GM12891 (cell line): ENCODE measurements at places on chromosomes 1 and 21.
A peak's percentile ranks its signal among the peaks of the same experiment; 100 is the strongest.

DNA sequence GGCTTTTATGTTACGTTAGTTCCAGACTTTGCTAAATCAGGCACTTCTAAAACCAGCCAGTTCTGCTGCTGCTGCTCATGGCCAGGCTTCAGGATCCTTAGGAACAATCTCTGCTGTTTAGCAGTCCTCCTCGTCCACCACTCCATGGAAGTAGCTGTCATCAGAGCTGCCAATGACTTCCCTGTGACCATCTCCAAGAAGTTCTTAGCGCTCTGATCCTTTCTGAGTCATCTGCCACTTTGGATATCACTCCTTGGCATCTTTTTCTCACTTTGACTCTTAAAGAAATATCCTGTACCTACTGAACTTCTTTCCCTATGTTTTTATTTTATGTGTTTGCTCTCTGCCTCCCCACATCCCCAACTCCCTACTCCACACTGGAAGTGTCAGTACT, 14.7 kb upstream of the IRF2BP2 start:
- DNase-seq, result no peak

- DNase-seq, result no peak
Observed at GRCh38 chr1:216630532-216630931, 92.7 kb downstream of the ESRRG start.

- no peak for DNase-seq
Observed at GRCh38 chr1:55051169-55051568, 11.8 kb downstream of the PCSK9 start.

DNA sequence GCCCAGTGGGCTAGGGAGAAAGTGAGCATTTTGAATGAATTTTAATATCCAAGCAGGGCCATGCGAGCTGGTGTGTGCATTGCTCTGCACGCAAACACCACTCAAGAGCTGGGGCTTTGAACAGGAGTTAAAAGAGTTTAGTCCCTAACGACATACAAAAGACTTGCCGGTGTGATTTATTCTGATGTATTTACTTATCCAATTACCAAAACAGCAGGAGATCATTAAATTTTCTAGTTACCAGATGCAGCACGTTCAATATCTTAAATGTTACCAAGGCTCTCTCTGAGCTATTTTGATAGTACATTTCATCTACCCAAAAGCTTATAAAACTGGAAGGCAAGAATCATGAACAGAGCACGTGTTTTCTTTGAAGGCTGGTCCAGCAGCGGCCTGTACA, 30.0 kb upstream of the DMRTA2 start:
- DNase-seq, result no peak

DNA sequence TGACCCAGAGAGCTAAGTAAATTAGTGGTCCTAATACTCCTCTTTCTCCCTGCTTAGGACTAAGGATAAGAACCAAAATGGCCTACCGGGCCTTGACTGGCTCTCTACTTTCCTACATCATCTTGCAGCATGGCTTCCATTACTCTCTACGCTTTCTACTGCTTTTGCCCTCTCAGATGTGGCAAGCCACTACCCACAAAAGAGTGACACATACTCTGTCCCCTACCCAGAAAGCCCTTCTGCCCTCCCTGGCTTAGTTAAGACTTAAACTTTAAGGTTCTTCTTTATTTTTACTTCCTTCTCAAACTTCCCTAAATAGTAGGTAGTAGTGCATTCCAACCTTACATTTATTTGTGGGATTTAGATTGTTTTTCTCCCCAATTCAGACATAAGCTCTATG, 228.1 kb downstream of the TPR start:
- no peak for DNase-seq

DNA sequence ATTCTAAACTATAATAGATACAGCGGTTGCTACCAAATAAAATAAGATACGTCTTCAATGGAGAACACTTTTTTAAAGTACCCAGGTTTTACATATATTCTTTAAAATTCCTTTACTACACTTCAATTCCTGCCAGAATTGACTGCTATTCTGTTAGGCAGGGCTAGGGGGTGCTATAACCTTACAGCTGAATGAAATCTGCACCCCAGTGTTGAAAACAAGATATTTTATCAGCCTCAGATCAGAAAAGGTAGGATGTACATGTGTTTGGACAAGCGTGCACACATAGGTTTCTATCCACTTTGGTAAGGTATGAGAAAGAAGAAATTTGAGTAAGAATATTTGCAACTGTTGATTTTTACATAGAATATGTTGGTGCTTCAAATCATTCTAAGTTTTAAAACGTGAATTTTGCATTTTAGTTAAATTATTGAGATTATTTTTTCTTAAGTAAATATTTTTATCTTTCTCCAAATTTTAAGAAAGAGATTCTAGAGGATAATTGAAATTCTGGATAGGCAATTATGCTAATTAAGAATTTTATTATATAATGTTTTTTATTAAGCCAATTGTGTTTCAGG, 490.8 kb upstream of the ADGRL4 start:
- peak; percentile 14 for DNase-seq

- DNase-seq, result no peak
Observed at GRCh38 chr1:228987286-228987685, 252.0 kb downstream of the RHOU start.

DNA sequence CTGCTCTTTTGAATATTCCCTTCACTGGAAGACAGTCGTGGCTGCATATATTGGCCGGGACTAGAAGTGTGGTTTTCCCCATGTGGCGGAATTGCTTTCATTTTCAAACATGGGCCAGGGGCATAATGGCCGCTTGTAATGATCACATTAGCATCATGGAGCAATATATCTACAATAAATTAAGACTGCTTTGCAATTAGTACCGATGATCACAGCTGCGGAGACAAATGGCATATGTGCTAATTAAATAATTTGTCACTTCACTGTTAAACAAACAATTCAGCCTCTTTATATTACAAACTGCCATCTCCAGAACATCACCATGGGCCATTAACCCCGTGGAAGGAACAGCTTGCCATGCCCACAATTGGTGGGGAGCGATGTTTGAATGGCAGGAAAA, 68.2 kb upstream of the OLIG2 start:
- no peak for DNase-seq

- DNase-seq, result no peak
Observed at GRCh38 chr1:19062258-19063029, 106.0 kb upstream of the IFFO2 start.

- no peak for DNase-seq
Observed at GRCh38 chr1:54453022-54453421, 46.8 kb upstream of the SSBP3 start.

DNA sequence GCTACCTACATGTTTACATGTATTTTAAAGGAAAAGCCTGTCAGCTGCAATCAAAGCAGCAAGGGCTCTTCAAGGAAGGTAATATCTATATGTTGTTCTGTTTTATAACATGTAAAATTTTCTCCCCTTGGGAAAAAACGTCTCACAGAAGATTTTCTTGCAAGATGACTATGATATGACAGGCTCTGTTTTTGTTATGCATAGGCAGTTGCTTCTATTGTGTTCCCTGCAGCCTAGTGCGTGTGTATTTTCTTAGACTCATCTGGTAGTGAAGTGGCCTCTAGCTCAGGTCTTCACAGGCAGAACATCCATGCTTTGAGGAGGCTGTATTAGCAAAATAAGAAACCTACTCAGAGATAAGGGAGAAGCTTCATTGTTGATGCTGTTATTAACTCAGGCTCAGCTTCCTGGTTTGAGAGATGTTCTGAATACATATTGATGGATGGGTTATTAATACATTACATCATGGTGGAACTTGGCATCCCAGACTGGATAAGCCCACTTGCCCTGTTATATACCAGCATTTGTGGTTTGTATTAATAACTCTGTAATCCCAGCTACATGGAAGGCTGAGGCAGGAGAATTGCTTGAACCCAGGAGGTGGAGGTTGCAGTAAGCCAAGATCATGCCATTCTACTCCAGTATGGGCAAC, 35.8 kb downstream of the LAMC1 start:
- no peak for DNase-seq

DNA sequence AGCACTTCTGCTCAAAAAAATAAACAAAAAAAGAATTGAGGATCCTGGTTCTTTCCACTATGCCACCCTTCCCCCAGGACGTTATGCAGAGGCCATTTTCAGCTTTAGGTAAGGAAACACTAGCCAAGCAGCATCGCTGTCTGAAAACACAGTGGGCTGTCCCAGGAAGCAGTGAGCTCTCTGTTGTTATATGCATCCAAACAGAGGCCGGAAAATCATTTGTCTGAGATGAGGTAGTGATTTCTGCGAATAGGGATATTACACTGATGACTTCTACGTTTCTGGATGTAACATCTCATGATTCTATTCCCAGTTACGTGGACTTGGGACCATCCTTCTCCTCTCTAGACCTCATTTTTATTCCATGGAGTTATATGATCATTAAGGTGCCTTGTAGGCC, 137.2 kb downstream of the OMA1 start:
- no peak for DNase-seq

GRCh38 chr1:71498542-71498941, 417.7 kb upstream of the ZRANB2 start:
- DNase-seq, result no peak

- no peak for DNase-seq
Observed at GRCh38 chr1:172581273-172581672, 48.3 kb downstream of the SUCO start.

DNA sequence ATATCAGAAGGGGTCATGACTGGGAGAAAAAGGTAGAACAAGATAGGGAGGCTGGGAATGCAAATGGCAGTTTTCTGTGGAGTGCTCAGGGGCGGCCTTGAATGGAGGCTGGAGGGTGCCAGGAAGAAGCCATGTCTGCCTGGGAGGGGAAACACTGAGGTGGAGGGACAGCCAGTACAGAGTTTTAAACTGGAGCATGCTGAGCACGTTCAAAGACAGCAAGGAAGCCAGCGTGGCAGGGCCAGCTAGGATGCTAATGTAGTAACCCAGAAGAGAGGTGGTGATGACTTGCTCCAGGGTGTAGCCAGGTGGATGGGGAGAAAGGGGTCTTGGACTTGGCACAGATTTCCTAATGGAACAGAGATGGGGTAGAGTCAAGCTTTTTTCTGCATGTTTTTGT, 445.8 kb upstream of the VAMP3 start:
- DNase-seq, result no peak

DNA sequence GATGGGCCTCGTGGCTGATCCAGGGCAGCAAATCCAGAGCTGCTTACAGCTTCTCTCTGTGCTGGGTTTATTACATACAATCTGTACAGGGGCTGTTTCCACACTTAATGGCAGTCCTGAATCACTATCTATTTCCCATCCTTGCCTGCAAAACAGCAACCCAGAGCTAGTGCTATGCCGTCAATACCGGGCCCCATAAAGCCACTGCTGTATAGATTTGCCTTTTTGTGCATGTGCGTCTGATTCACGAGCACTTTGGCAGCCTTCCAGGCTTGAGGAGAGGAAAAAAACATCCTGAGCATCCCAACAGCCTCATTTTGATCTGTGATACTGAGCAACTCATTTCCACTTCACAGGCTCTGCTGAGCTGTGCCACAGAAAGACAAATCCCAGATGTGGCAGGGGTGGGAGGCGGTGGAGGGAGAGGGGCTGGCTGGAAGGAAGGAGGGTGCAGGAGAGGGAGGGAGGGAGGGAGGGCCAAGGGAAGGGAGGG, 65.2 kb upstream of the TARBP1 start:
- no peak for DNase-seq

GRCh38 chr21:34187935-34188334, 114.6 kb downstream of the MRPS6 start:
- DNase-seq, result no peak

GRCh38 chr1:51516649-51517158, 2.4 kb downstream of the EPS15 start:
- DNase-seq, result no peak

GRCh38 chr1:67947114-67947513, 103.3 kb downstream of the DIRAS3 start:
- no peak for DNase-seq

- peak; percentile 77 for DNase-seq
Observed at GRCh38 chr1:27332536-27333281, 9.1 kb upstream of the SYTL1 start.

GRCh38 chr1:69572921-69573320, 5.2 kb downstream of the LRRC7 start:
- no peak for DNase-seq

DNA sequence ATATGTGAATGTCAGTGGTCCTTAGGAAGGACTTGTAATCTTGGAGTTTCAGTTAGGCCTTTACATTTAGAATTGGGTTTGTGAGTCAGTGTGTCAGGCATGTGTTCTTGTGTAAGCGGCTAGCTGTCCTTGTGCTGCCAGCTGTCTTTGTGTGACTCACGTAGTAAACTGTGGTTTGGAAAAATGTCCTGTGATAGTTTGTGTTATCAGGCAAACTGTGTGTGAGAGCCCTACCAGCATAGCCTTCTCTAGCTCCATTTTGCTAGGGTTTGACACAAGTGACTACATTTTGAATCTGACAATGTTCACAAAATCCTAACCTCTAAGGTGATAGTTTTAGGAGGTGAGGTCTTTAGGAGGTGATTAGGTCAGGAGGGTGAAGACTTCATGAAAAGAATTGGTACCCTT, 6.9 kb upstream of the SLC35D1 start:
- no peak for DNase-seq

- no peak for DNase-seq
Observed at GRCh38 chr1:180258290-180258689, 28.2 kb downstream of the LHX4 start.

- no peak for DNase-seq
Observed at GRCh38 chr1:221468546-221468945, 273.3 kb downstream of the DUSP10 start.

GRCh38 chr21:27564684-27565301, 597.9 kb upstream of the ADAMTS5 start:
- DNase-seq, result no peak

DNA sequence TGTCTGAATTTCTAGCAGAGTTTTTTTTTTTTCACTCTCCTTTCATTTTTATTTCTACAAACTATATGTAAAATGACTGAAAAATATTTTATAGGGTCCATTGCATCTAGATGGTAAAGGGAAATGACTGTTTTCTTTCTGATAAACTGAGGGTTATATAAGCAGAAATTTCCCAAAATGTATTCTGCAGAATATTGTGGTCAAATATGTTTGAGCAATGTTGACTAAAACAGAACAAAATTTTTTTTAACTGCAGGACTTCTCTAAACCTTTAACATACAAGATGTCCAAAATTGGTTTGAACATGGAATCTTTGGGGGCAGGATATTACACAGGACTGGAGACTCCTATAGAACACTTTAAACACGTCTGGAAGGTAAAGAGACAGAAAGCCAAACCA, 190.5 kb downstream of the TOMM20 start:
- DNase-seq, result no peak

DNA sequence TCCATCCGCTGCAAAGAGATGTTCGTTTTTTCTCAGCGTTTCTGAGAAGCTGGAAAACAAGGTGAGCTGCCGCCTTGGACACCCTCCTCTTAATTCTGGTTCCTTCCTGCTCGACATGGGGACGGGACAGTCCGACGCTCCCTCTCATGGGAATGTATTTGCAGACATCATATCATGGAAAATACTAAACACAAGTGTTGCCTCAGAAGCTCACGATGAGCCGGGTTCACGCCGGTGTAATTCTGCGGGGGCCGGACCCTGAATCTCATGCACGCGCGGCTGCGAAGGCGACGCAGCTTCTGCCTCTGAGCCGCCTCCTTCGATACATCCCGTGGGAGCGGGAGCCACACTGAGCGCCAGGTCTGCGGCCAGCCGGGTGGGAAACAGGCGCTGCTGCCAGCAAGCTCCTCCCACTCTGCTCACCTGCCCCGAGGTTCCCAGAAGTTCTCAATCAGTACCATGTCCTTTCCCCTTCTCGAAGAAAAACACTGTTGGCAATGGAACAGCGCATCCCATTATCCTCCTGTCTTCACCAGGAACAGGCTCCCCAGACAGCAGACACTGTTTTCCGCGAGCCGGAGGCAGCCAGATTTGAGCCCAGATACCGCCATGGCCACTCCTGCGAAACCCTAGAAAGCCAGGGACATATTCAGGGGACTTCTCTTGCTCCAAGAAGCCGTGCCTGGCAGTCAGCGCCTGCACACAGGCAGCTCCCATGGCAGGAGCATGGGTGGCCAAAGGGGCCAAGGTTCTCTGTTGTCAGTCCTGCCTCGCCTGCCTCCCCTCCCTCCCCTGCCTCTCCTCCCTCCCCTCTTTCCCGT, 98.0 kb downstream of the WDR4 start:
- no peak for DNase-seq
